ENCODE measurements at places on chromosomes 11 and 22.

DNA sequence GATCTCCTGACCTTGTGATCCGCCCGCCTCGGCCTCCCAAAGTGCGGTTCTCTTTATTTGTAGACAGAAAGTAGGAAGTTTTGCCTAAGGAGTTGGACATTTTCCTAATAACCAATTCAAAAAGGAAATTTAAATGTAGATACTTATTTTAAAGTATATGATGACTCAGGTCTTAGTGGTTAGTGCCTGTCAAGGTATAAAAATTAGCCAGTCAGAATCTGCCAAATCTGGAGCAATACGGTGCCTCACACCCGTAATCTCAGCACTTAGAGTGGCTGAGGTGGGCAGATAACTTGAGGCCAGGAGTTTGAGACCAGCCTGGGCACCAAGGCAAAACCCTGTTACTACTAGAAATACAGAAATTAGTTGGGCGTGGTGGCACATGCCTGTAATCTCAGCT lies 86.7 kb upstream of the RASSF10 start:
- DNase-seq: no peak

DNA sequence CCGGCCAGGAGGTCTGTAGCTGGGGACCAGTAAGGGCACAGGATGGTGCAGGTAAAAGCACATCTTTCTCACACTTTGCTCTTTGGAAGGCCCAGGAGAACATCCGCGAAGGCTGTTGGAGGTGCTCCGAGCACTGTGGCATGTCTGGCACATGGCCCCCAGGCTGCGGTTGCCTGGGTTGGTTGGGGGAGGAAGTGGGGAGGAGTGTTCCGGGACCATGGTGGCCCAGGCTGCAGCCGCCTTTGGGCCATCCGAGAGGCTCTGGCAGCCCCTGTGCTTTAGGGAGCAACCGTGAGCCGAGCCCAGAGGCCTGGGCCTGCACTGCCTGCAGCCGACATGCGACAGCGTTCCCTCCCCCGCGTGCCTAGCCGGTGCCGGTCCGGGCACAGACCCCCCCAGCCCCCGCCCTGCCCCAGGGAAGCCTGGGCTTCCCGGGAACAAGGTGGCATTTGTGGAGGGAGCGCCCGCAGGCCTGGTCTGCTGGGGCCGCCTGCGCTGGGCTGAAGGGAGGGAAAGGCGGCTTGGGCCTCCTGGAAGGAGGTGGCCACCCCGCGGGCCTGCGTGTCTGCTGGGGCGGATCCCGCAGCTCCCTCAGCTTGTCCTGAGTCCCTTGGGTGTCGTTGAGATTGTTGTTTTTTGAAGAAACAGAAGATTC lies 57.9 kb downstream of the GRAMD4 start:
- DNase-seq: no peak

DNA sequence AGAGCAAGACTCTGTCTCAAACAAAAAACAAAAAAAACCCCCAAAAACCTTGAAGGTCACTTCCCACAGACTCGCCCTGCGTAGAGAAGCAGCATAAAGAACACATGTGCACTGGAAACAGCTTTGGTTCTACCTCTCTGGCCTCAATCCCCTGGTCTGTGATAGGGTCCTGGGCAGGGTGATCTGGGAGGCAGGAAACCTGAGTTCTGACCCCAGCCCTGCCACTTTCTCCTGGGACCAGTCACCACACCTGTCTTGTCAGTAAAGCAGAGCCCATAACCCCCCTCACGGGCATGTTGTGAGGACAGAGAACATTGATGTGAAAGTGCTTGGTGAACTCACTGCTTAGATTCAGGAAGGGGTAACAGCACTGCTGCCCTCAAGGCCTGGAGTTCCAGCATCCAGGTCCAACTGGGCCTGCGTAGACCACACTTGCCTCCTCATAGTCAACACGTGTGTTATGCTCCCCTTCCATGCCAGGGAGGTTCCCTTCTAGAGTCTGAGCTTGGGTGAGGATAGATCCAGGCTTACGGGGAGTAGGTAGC lies 11.4 kb downstream of the UCP2 start:
- no peak for DNase-seq

DNA sequence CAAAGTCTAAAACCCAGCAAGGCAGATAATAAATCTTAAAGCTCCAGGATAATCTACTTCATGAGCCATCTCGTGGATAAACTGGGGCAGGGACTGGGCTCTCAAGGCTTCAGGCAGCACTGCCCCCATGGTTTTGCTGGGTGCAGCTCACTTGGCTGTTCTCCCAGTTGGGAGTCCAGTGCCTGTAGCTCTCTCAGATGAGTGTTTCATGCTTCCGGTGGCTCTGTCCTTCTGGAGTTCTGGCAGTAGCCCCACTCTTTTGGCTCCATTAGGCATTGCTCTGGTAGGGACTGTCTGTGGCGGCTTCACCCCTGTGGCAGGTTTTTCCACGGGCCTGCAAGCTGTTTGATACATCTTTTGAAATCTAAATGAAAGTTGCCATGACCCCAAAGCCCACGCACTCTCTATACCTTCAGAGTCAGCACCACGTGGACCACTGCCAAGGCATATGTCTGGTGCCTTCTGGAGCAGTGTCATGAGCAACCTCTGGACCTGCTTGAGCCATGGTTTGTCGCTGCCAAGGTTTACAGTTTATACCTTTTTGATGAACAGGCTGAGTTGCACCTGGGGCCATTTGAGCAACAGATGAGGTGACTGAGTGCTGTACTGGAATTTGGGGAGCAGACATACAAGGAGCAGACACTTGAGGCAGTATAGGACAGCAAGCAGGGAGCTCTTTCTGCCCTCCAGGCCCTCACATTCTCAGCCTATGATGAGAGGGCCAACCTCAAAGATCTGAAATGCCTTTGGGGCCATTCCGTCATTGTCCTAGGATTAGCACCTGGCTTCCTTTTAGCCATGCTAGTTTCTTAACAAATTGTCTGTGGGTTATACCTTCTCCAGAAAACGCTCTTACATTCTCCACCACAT lies 48.6 kb downstream of the MTNR1B start:
- DNase-seq: no peak

GRCh38 chr11:2674658-2675131 lies 25.1 kb downstream of the KCNQ1OT1 start:
- no peak for DNase-seq

GRCh38 chr22:46635756-46636155 lies 15.6 kb downstream of the GRAMD4 start:
- no peak for DNase-seq

DNA sequence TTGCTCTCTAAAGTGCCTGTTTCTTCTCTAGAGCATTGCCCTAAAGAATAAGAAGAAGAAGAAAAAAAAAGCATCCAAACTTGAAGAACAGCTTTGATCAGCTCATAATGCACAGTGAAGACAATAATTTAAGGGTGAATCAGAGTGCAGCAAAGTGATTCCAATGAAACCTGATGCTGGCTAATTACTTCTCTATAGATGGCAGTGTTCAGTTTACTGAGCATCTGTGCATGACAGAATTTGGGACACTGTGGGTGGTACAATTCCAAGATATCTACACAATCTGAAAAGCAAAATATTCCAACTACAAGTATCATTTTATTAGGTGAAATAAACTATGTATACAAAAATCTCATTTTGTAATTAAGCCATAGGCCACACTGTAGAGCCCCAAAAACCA lies 450.5 kb upstream of the CCDC90B start:
- DNase-seq: no peak

GRCh38 chr11:107695446-107695845 lies 16.4 kb downstream of the SLN start:
- no peak for DNase-seq

GRCh38 chr11:57646194-57646798 lies 3.4 kb downstream of the YPEL4 start:
- no peak for DNase-seq

DNA sequence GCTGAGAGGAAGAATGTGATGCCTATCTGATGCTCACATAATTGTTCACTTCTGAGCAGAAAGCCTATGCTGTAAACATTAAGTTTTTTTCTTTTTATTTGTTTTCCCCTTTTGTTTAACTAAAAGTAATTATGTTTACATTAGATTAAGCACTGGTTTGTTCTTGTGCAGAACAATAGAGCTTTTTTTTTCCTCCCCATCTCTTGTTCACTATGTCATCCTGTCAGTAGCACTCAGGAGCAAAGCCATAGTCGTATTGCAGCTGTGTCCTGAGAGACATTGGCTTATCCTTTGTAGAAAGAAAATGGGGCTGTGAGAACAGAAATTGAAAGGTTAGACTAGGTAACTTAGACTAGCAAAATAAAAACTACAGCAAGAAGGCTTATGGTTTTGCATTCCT lies 301.8 kb upstream of the RAG2 start:
- DNase-seq: no peak

GRCh38 chr22:41458161-41458728 lies 10.2 kb downstream of the PHF5A start:
- DNase-seq: no peak

- no peak for DNase-seq
These were observed 451.3 kb downstream of the OPCML start for GRCh38 chr11:133081020-133081419.

DNA sequence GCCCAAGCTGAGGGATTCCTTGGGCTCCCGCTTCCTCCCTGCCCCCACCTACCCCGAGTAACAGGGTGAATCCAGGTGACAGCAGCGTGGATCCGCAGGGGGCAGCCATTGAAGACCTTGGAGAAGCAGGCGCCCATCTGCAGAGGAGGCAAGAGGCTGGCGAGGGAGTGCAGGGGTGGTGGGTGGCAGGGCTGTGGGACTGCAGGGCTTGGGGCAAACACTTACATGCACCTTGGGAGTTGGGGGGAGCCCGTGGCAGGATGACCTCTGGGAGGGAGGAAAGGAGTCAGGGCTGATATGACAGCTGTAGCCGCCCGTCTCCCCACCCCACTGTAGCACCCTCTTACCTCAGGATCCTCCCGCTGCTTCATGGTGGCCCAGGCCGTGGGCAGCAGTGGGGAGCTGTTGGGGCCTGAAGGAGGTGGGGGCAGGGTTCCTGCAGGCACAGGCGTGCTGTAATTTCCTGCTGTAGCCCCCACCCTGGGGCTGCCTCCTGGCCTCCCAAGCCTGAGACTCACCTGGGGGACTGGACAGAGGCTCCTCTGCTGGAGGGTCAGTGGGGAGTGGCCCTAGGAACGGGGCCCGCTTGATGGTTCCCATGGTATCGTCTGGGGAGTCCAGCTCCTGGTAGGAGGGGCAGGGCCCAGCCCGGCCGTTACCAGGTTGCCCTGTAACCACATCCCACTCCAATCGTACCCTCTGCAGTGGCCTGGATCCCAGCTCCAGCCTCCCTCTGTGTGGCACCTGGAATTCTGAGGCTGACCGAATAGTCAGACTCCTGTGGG lies 6.1 kb downstream of the MAP4K2 start:
- DNase-seq: no peak

DNA sequence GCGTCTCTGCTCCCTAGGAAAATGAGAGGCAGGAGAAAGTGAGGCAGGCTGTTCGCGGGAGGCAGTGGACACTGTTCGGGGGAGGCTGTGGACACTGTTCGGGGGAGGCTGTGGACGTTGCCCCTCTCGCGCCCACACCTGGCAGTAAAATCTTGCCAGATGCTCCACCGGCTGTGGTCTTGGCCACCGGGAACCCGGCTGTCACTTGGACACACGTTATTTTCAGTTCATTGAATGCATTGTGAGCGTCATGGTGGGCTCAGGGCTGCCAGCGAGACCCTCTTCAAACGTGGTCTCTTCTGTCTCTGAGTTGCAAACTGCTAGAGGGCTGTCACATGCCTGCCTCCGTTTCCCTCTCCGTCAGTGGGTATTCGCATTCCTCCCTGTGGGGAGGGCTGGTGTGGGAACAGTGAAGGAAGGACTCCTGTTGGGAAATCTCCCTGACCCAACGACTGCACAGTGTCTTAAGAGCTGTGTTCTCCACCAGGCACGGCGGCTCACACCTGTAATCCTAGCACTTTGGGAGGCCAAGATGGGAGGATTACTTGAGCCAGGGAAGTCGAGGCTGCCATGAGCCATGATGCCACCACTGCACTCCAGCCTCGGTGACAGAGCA lies 1.4 kb downstream of the PRR5 start:
- DNase-seq: no peak

- DNase-seq: no peak
These were observed 95.5 kb upstream of the TMEM45B start for GRCh38 chr11:129720156-129720555.

DNA sequence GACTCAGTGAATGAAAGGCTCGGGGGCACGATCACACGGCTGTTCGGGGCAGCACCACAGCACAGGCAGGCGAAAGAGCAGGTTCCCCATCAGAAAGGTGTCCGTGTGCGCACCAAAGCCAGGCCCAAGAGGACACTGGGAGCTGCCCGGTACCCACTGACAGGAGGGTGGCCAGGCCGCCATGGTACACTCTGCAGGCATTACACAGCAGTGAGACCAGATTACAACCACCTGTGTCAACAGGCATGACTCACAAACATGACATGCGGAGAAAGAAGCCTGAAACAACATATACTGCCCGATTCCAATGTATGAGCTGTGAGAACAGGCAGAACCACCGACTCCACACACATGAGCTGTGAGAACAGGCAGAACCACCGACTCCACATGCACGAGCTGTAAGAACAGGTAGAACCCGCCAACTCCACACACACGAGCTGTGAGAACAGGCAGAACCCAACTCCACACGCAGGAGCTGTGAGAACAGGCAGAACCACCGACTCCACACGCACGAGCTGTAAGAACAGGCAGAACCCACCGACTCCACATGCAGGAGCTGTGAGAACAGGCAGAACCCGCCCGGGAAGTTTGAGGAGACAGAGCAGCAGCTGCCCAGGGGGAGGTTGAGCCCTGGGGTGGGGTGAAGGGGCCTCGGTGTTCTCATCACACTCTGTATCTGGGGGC lies 32.6 kb downstream of the KIAA0930 start:
- DNase-seq: no peak

GRCh38 chr11:65456418-65456817 lies 33.8 kb downstream of the NEAT1 start:
- no peak for DNase-seq

- DNase-seq: no peak
These were observed 450.4 kb upstream of the LARGE1 start for GRCh38 chr22:34370711-34371110.

GRCh38 chr11:46845440-46845739 lies 690 bp downstream of the CKAP5 start:
- DNase-seq: peak; percentile 28

DNA sequence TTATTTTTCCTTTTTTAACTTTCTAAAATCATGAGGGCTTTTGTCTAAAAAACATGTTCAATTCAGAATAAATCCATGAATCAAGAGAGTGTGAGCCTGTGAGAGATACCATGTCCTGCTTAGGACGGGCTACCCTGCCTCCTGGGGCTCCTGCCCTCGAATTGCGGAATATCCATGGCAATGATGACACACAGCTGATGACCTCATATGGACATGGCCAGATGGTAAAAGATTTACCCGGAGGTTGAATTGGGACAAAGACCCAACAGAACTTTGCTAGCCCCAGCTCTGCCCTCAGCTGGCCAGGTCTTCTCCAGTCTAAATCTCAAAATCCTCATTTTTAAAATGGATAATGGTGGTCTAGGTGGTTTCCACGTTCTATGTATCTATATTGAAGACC lies 538.1 kb upstream of the API5 start:
- DNase-seq: no peak

- DNase-seq: no peak
These were observed 11.1 kb downstream of the ZBTB16 start for GRCh38 chr11:114070464-114071139.

- no peak for DNase-seq
These were observed 996.5 kb downstream of the OPCML start for GRCh38 chr11:132535830-132536229.
